NCI-H2029 treated with DMSO at 0.1 percent for 48 hours (cell line): ENCODE measurements at places on chromosomes 3 and 15.

DNA sequence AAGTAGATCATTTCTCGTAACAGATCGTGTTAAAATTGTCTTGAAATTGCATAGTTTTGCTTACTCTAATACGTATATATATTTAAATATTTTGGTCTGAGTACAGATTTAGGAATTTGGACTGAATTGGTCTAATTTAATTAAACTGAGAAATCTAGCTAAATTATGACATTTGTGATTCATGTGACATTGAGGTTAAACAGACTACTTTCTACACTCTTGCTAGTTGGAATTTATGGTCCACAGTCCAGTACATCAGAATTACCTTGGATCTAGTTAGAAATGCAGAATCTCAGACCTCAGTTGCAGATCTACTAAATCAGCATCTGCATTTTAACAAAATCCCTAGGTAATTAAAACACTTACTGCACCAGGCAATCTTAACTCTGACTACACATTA is 609.7 kb upstream of the GOLIM4 start:
- DNase-seq = no peak

DNA sequence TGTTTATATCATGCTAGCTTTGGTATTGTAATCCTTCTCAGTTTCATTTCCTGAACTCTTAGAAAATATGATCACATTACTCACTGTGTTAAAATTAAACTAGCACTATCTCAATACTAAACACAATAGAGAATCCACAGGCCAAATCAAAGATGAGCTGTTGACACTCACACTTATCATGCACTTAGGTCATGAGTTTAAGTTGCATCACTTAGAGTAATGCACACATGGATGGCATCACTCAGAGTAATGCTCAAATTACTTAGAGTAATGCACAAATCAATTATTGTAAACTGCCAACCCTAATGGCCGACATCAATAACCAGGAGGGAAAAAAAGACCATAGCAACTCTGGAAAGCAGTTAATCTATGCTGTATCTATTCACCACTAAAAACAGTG is 40.0 kb upstream of the MCF2L2 start:
- DNase-seq = peak; percentile 7

- DNase-seq = no peak
These were observed 48.7 kb upstream of the CRTC3 start for GRCh38 chr15:90481023-90481422.

DNA sequence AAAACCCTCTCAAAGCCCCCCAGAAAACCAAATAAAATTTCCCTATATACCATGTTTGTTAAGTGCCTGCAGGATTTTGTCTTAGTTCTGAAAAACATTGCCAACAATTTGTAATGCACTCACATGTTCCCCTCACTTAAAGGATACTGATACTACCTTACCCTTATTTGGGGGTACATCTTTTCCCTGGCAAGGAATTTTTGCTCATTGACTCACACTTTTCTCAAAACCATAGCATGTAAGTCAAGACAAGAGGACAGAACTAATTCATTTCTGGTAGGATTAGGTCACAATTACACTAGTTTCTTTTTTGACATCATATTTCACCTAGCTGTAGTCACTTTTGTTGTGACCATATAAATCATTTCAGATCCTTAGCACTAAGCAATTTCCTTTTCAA is 222.2 kb downstream of the THRB start:
- DNase-seq = no peak

DNA sequence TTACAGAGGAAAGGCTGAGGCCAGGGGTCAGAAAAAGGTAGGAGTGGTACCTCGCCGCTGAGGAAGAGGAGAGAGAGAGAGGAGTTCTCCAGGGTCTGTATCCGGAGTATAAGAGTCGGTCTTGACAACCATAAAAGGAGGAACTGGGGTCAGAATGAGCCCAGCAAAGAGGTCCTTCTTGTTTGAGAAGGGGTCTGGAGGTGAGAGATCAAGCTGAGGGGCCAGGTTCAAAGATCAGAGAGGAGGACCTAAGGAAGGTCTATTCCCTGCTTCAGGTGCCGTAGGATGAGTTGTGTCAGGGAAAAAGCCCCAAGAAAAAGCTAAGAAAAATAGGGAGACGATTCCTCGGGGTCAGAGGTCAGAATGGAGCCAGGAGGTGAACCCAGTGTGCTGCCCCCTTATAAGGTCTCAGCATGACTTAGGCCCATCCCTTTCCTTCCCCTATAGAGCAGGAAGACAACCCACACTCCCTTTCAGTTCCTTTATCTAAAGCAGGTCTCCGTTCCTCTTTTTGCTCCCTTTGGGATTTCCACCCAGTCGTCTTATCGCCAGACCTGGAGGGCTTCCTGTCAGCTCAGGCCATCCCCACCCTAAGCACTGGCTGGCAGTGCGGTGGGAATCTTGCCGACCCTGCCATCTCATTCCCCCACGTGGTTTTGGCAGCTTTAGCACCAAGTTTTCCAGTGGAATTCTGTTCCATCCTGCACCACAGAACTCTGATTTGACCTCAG is 651 bp downstream of the MTMR14 start:
- DNase-seq = no peak

GRCh38 chr3:124791142-124791541 is 60.9 kb downstream of the UMPS start:
- no peak for DNase-seq

- no peak for DNase-seq
These were observed 12.1 kb downstream of the B3GNT5 start for GRCh38 chr3:183265157-183265642.

DNA sequence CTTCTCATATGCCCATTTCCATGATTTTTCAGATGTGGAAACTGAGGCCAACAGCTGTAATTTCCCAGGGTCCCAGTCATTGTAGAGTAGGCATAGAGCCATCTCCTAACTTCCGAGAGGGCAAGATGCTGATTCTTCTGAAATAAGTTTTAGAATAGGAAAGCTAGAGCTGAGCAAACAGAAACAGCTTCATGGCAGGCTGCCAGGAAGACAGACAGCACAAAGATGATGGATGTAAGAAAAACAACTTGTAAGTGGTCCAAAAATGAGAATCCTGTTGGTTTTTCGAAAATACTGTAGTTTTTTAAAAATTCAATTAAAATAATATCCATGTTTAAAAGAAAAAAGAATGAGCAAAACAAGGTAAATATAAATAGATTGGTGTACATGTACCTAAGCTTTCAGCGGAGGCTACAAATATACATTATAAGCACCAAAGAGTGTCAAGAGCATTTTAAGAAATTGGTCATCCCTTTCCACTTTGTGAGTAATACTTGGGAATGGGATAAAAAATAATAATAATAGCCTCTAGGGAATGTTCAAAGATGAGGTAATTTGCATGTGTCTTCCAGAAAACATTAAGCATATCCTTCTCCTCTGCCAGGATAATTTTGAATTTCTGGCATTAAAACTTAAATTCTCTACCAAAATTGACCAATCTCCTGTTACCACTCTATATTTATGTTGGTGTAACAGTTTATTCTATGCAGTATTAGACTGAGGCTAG is 406.6 kb downstream of the MECOM start:
- no peak for DNase-seq

DNA sequence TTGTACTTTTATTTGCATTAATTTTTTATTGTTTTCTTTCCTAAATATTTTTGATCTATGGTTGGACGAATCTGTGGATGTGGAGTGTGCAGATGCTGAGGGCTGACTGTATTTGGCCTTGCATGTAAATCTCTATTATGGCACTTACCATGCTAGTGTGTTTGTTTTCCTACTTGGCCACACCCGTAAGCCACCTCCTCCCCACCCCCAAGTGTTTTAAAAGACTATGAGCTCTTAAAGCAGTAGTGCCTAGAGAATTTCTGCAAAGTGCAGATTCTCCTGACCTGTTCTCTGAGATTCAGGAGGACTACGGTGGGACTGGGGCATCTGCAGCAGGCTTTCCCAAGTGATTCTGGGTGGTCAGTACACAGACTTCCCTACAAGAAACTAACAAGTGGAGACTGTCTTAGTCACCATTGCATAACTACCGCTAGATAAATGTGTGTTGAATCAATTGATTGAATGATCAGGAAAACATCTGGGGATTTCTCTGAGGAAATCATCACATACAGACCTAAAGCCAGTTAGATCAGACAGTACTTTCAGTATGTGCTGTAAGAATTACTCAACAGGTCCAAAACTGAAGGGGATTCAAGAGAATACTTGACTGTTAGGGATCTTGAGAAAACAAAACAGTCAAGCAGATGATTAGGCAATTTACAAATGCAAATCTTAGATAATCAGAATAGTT is 6.2 kb upstream of the TIPARP start:
- peak; percentile 30 for DNase-seq

- DNase-seq = no peak
These were observed 1.4 kb upstream of the LRRC3B start for GRCh38 chr3:26621176-26621575.

- no peak for DNase-seq
These were observed 56.3 kb upstream of the ICE2 start for GRCh38 chr15:60535265-60535664.

GRCh38 chr3:52149726-52150125 is 4.5 kb downstream of the POC1A start:
- no peak for DNase-seq

- no peak for DNase-seq
These were observed 120.3 kb downstream of the LRRK1 start for GRCh38 chr15:101039461-101039860.

DNA sequence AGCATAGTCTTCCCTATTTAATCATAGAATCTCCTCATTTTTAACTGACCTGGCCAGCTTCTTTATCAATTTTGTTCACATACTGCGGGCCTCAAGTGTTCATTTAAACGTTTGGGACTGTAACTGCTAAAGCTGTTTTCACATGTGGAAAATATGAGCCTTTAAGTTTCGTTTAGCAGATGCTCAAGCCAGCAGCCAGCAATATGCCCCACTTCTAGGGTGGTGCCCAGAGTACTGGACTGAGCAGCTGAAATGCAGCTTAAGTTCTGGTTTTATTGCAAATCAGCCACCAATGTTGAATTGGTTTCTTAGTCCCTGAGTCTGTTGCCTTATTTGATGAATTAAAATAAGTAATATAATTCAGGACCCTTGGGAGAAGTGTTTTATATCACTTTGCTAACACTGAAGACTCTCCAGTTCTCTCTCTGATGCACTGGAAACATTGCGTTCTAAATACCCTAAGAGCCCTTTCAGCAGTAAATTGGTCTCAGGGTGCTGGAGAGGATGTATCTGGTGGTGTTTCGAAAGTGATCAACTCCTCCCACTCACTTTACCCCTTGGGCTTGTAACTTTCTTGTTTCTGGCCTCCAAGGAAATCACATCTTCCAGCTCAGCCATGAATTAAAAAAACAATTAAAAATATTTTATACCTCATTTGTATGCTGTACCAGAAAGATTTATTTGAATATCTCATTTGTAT is 61.7 kb downstream of the B3GALNT1 start:
- DNase-seq = no peak

GRCh38 chr3:82891028-82891427 is 1129.6 kb upstream of the GBE1 start:
- no peak for DNase-seq

DNA sequence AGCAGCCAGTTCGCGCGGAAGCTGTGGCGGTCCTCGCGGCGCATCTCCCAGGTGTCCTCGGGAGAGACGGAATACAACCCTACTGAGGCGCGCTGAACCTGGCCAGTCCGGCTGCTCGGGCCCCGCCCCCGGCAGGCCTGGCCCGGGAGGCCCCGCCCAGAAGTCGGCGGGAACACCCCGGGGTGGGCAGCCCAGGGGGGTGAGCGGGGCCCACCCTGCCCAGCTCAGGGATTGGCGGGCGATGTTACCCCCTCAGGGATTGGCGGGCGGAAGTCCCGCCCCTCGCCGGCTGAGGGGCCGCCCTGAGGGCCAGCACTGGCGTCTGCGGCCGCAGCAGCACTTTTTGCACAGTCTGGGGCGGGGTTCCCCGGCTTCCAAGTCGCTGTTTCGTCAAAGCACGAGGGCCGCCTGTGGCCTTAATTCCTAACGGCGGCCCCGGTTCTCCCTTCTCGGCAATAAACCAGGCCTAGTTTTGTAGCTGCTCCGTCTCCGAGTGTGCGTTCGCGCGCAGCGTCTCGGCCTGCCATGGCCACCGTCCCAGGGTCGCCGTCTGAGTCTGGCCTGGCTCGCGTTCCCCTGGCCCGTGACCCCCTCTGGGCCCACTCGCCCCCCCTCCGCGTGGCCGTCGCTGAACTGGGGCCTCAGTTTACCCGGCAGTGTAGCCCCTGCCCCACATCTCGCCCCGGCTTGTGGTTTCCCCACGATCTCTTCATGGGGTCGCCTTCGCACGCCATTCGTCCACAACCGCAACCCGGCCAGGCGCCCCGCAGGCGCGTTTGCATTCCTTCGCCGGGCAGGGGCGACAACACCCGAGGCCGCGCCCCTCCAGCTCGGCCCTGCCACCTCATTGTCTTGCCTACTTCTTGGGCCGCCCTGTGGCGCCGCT is 30.0 kb downstream of the NBEAL2 start:
- DNase-seq = peak; percentile 71

DNA sequence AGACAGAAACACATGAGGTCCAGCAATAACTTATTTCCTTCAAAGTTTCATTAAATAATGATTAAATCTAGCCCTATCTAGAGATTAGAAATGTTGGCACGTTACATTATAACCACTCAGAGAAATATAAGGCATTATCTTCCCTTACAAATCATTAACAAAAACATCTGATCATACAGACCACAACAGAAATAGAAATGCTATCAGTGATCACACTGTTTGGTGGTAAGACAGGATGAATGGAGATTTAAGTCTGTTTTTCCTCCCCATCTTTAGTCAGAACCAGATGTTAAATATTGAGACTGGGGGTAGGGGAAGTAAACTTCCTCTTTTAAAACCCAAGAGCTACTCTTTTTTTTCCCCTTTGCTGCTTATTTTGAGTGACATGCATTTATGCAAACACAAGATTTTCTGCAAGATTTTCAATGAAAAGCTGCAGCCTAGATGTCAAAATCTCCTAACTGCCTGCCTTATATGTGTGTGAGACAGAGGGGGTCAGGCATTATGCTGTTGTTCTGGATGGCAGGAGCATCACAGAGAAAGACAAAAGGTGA is 70.4 kb downstream of the CBLB start:
- no peak for DNase-seq

DNA sequence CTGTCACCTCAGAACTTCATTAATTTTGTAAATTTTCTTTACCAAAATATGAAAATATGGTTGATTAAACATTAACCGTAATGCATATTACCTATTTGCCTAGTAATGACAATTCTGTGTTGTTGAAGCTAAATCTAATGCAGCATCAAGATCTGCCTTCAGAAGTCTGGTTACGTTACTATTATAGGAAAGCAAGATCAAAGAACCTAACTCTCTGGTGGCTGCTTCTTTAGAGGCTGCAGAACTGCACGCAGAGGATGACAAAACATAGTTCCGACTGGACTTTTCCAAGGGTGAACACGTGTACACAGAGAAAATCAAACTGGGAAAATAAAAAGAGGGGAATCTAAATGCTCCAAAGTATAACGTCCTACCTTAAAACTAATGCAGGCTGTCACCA is 20.5 kb downstream of the CD47 start:
- DNase-seq = no peak

DNA sequence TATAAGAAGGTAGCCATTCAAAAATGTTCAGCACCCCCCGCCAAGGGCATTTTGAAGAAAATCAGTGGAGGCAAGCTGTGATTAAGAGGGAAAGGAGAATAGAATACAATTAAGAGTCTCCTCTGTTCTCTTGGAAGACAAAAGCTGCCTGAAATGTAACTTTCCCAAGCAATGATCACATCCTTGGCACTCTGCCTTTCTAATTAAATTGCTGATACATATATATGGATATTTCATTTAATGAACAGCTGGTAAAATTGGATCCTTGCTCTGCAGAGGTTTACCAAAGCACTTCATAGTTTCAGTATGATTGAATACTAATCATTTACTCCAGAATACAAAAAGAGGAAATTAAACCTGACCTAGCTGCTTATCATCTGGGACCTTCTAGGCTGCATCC is 10.4 kb downstream of the COL6A6 start:
- DNase-seq = no peak

GRCh38 chr15:70569091-70569713 is 194.2 kb downstream of the UACA start:
- no peak for DNase-seq
